ENCODE measurements at places on chromosomes 2 and 18.

DNA sequence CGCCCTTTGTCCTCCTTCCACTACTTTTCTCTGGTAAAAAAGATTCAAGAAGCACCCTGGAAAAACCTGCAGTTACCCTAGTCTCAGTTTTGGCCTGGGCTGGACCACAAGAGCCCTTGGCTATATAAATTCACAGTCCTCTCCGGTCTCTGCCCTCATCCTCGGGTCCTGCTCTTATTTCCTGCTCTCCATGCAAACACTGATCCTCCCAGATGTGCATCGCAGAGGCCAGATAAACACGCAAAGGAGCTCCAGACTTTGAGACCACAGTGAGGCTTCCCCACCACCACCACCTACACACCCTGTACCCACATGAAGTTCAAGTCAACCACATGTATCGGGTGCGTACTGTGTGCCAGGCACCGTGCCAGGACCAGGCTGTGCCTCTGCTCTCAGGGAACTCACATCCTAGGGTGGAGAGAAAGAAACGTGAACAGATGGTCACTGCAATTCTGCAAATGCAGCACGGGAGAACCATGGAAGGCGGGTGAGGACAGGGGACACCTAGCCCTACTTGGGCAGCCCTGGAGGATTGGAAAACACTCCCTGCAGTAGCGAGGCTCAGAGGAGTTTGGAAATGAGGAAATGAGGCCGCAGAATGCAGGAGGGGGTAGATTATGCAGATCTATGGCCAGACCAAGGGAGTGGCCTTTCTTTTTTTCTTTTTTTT, 7.4 kb downstream of the CTDSP1 start:
- peak; percentile 36 for DNase-seq

GRCh38 chr2:238483021-238483420, 56.3 kb downstream of the ASB1 start:
- no peak for DNase-seq

- DNase-seq: no peak
Measured at GRCh38 chr2:225429717-225430116, 30.2 kb downstream of the NYAP2 start.

DNA sequence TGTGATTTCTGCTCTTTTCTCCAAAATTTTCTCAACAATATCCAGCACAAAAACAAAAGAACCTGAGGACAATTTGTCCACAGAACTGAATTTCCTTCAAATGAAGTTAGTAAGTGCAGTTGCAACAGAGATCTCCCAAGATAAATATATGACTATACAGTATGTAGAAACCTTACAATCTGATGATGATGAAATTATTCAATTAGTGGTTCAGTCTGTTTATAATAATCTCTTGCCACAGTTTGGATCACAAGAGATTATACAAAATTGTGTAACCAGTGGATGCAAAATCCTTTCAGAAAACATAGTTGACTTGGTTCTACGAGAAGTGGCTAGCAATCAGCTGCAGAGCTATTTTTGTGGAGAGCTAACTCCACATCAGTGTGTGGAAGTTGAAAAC, 68.7 kb downstream of the FSIP2 start:
- no peak for DNase-seq

DNA sequence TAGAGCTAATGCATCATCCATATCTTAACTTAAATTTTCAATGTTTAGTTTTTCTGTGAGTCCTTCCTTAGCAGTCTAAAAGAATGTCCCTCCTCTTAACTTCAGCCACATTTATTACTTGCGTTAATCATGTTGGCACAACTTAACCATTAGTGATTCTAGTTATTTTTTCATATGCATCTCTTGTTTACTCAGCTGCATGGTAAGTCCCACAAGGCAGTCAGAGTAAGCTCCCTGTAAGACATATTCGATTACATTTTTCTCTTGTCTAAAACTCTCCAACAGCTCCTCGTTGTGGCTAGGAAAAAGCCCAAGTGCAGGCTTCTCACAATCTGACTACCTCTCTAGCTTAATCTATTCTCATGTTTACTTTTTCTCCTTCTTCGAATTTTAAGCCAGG, 2045.3 kb upstream of the PIK3C3 start:
- no peak for DNase-seq

GRCh38 chr2:30235008-30235655, 3.8 kb downstream of the LBH start:
- peak; percentile 78 for DNase-seq

- DNase-seq: no peak
Measured at GRCh38 chr18:6733758-6734157, 4.2 kb downstream of the ARHGAP28 start.

DNA sequence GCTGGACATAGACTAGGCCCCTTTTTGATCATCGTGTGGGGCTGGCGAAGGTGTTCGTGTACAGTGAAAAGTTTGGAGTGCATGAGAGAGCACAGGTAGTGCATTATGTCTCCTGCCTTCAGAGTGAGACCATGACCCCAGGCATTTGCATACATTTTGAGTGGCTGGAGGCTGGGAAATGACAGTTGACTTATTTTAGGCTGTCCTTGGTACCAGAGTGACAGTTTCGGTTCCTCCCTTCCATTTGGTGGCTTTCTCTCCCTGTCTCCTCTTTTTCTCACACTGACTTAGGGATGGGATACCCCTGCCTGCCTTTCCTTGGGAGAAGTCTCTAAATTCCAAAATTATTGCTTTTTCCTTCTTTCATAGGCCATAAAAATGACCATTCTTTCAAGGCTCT, 20.1 kb downstream of the SERPINB12 start:
- no peak for DNase-seq

Data from kidney capillary endothelial cell (primary cell).